ENCODE measurements at places on chromosomes 4 and X. TPM values are rescaled to one million over a fixed set of nuclear protein-coding genes. Genes with fewer than 3 reads are reported as not detected.

DNA sequence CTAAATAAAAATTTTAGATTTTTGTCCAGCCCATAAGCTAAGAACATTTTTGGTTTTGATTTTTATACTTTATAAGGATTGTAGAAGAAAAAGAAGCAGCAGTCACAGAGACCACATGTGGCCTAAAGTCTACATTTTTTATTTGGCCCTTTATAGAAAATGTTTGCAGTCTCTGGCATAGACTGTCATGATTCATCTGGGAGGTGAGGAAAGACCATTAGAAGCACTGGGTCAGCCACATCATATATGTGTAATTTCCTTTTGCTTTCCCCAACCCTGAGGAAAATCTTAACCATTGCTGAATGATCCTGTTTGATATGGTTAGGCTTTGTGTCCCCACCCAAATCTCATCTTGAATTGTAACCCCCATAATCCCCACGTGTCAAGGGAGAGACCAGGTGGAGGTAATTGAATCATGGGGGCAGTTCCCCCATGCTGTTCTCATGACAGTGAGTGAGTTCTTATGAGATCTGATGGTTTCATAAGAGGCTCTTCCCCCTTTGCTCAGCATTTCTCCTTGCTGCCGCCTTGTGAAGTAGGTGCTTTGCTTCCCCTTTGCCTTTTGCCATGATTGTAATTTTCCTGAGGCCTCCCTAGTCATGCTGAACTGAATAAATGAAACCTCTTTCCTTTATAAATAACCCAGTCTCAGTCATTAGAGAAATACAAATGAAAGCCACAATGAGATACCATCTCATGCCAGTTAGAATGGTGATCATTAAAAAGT, 12.1 kb upstream of the COPS4 start:
- no peak overlapping the region for H3K4me3 ChIP-seq
- no peaks in the 10 kb centered on the region for H3K4me1 ChIP-seq
- no peak for DNase-seq
- H3K27me3 ChIP-seq: no peaks in the 10 kb centered on the region
- no peaks in the 10 kb centered on the region for H3K36me3 ChIP-seq

DNA sequence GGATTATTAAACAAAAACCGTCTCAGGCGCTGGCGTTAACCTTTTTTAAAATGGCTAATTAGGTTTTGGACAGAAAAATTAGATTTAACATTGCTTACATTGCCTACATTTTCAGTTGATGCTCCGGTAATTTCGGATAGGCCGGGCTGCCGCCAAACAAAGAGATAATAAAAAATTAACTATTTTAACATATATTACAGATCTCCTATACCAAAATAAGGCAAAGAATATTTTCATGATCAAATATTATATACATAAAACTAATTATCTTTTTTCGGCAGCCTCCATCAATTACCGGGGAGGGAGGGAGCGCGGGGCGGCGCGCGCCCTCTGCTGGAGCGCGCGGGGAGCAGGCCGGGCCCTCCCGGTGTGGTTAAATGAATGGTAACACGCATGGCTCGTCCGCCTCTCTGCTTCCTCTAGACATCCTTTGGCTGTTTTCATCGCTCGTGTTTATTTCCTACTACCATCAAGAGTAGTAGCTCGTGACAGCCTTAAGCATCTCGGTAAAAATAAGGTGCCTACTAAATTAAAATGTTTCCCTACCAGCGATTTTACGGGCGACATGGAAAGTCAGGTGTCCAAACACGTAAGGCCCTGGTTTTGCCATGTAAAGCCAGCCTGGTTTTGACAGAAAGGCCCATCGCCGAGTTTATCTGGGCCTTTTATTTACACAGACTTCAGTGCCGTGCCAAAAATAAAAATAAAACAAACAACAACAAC, 52.4 kb upstream of the TMEM33 start:
- peaks cover 8% of the 10 kb centered on the region for H3K4me1 ChIP-seq
- DNase-seq: peak; percentile 72
- peak overlapping the region; percentile 36 for H3K4me3 ChIP-seq
- no peaks in the 10 kb centered on the region for H3K36me3 ChIP-seq
- no peak overlapping the region for H3K27ac ChIP-seq

DNA sequence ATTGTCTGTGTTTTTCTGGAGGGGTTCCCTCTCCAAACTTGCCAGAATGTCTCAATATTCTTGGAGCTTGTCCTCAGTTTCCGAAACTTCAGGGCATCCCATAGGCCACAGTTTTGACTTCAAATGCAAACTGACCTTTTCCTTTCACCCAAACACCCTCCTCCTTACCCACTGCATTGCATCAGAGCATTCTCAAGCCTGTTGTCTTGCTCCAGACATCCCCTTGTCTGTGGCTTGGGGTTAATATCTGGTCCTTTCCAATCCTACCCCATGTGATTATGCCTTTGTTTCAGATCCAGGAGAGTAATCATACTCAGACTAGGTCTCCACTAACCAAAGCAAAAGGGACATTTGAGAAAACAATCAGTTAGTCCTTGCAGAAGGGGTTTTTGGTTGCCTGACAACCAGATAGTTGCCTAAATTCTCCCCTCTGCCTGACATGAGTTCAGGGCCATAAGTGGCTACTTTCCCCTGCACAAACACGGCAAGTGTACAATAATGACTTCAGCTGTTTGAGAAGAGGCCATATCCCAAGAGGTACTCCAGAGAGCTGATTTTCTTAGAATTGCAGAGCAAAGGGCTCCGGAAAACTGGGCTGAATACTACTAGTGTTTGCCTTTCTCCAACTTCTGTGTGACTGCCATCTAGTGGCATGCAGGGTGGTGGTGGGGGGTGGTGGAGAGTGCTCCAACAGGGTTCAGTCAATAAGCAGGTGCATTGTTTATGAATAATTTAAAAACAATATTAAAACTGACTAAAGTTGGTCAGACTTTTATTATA, 130.2 kb downstream of the CHRDL1 start:
- H3K27ac ChIP-seq: no peak overlapping the region
- H3K4me1 ChIP-seq: no peaks in the 10 kb centered on the region
- no peaks in the 10 kb centered on the region for H3K27me3 ChIP-seq

The NSG1 gene
- total RNA-seq: 67.2 TPM

DNA sequence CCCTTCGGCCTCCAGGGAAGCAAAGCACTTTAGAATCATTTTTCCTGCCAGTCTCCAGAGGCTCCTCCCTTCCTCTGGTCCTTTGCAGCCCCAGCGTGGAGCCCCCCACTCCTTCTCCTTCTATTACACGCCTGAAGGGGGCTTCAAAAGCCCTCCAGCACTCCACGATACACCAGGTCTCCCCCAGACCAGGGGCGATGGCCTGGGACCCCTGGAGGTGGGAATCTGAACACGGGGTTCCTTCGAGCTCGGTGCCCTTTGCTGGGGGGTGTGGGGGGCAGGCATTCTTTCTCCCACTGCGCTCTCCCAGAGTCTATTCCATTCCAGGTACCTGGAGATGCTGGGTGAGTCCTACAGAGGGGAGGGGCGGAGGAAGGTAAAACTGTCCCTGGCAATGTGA, 97.6 kb downstream of the HMX1 start:
- no peak overlapping the region for H3K27ac ChIP-seq
- no peaks in the 10 kb centered on the region for H3K4me1 ChIP-seq
- H3K27me3 ChIP-seq: no peaks in the 10 kb centered on the region
- no peak for DNase-seq
- H3K36me3 ChIP-seq: no peaks in the 10 kb centered on the region

DNA sequence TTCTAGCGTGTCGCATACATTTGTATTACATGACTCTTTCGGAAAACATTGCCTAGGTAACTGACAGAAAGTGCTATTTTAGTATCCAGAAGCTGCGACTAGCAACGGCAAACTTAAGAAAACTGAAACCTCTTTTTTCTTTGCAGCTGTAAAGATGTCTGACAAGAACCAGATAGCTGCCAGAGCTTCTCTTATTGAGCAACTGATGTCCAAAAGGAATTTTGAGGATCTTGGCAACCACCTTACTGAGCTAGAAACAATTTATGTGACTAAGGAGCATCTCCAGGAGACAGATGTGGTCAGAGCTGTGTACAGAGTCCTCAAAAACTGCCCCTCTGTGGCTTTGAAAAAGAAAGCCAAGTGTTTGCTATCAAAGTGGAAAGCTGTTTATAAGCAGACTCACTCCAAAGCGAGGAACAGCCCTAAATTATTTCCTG, 9.4 kb downstream of the TCEANC start:
- no peak overlapping the region for H3K27ac ChIP-seq
- no peak for DNase-seq
- no peaks in the 10 kb centered on the region for H3K36me3 ChIP-seq
- no peaks in the 10 kb centered on the region for H3K4me1 ChIP-seq
- H3K4me3 ChIP-seq: no peak overlapping the region
- no peaks in the 10 kb centered on the region for H3K27me3 ChIP-seq

DNA sequence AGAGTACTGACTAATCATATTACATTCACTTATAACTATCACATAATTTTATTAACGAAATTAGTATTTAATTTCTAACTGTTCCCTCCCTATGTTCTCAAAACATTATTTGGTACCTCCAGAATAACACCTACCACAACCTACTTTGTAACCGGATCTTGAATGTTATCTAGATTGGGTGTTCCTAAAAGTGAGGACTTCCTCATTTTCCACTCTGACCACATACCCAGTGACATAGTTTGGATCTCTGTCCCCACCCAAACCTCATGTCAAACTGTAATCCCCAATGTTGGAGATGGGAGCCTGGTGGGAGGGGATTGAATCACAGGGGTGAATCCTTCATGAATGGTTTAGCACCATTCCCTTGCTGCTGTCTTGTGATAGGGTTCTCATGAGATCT, 21.8 kb downstream of the NR3C2 start:
- H3K4me1 ChIP-seq: peaks cover 3% of the 10 kb centered on the region
- H3K27ac ChIP-seq: no peak overlapping the region
- H3K36me3 ChIP-seq: no peaks in the 10 kb centered on the region
- no peak overlapping the region for H3K4me3 ChIP-seq

DNA sequence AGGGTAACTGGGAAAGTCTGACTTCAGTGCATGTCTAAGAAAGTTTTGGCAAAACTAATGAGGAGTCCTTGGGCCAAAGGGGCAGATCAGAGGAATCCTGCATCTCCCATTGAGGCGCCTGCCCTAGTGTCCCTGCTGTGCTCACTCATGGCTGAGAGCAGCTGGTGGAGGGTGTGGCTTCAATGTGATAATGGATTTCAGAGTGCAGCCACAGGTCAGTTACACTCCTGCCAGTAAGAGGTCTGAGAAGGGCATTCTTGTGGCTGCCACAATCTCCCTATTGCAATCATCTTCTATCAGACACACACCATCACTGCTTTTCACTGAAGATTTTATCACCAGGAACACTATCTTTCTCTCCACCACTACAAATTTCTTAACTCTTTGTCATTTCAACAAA, 457.1 kb downstream of the MID1IP1 start:
- H3K4me3 ChIP-seq: no peak overlapping the region
- H3K27ac ChIP-seq: no peak overlapping the region

GRCh38 chrX:110008011-110008635, 5.2 kb downstream of the TMEM164 start:
- H3K27me3 ChIP-seq: no peaks in the 10 kb centered on the region
- no peak overlapping the region for H3K4me3 ChIP-seq
- H3K27ac ChIP-seq: no peak overlapping the region
- no peaks in the 10 kb centered on the region for H3K36me3 ChIP-seq
- H3K4me1 ChIP-seq: no peaks in the 10 kb centered on the region

GRCh38 chr4:141652161-141652778, 15.9 kb downstream of the IL15 start:
- H3K4me1 ChIP-seq: peaks cover 7% of the 10 kb centered on the region
- H3K36me3 ChIP-seq: no peaks in the 10 kb centered on the region
- no peak overlapping the region for H3K27ac ChIP-seq
- no peak overlapping the region for H3K4me3 ChIP-seq
- H3K27me3 ChIP-seq: no peaks in the 10 kb centered on the region

GRCh38 chrX:1537031-1537715, at the start of gene P2RY8:
Gene P2RY8 (minus strand): TSS chrX:1537185. CDS start chrX:1466558, 70,627 bp downstream.
- no peak within 1 kb of the TSS for H3K4me3 ChIP-seq
- peak; percentile 90 for DNase-seq
- H3K36me3 ChIP-seq: no peaks in the 10 kb centered on the region
- H3K27me3 ChIP-seq: no peaks in the 10 kb centered on the region
- no peak within 1 kb of the TSS for H3K27ac ChIP-seq
- H3K4me1 ChIP-seq: peaks cover 3% of the 10 kb centered on the region

DNA sequence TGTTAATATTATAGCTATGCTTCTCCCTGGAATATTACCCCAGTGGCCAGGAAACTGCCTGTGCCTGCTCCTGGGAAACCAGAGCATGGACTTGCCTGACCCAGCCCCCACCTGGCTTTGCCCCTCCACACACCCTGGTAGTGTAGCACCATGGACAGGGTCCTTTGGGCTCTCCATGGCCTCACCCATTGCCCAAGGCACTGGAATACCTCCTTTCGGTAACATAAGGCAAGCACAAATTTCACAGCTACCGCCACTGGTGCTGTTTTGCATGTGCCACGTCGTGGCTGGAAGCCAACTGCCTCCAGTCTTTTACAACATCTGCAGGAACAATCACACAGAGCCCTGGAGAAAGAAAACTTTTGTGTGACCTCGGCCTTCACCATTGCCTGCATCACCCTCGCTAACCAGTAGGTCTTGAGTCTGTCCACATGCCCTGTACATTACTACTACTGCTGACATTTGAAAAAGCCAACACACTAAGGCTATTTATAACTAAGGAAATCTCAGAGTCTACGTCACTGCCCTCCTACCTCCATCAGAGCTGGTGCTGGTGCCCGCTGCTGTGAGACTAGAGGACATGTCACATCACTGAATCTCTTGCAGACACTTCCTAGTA, 47.7 kb downstream of the HPGD start:
- no peaks in the 10 kb centered on the region for H3K27me3 ChIP-seq
- H3K27ac ChIP-seq: no peak overlapping the region
- no peaks in the 10 kb centered on the region for H3K4me1 ChIP-seq
- no peak for DNase-seq

The ASB12 gene
- total RNA-seq: 0.62 TPM

- H3K27me3 ChIP-seq: no peaks in the 10 kb centered on the region
- H3K4me3 ChIP-seq: no peak overlapping the region
- DNase-seq: no peak
- H3K4me1 ChIP-seq: no peaks in the 10 kb centered on the region
These were observed 104.4 kb upstream of the SCML1 start for GRCh38 chrX:17632942-17633341.

DNA sequence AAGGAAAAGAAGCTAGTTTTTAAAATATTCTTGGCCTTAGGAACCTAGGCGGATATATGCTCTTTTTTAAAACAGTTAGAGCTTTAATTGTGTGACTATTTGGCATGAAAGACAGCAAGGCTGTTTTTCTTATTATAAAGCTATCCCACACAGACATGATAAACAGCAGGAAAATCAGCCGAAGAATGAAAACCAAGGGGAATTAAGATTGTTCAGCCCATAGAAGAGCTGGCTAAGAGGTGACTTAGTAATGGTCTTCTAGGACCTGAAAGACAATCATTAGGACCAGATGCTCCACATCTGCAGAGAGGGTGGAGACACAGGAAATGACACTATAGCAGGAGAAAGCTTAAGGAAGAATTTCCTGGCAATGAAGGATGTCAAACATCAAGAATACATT, 171.4 kb upstream of the NRK start:
- no peaks in the 10 kb centered on the region for H3K27me3 ChIP-seq
- no peak for DNase-seq
- no peaks in the 10 kb centered on the region for H3K36me3 ChIP-seq
- H3K27ac ChIP-seq: no peak overlapping the region

The PAGE2 gene
- total RNA-seq: 31.4 TPM

The TMEM156 gene
- not detected for total RNA-seq
